CD4-positive, CD25-positive, alpha-beta regulatory T cell (primary cell): ENCODE measurements at places on chromosomes 3 and 15. TPM values are rescaled to one million over a fixed set of nuclear protein-coding genes. Genes with fewer than 3 reads are reported as not detected.

Gene TRIM71
- total RNA-seq = 0.47 TPM

DNA sequence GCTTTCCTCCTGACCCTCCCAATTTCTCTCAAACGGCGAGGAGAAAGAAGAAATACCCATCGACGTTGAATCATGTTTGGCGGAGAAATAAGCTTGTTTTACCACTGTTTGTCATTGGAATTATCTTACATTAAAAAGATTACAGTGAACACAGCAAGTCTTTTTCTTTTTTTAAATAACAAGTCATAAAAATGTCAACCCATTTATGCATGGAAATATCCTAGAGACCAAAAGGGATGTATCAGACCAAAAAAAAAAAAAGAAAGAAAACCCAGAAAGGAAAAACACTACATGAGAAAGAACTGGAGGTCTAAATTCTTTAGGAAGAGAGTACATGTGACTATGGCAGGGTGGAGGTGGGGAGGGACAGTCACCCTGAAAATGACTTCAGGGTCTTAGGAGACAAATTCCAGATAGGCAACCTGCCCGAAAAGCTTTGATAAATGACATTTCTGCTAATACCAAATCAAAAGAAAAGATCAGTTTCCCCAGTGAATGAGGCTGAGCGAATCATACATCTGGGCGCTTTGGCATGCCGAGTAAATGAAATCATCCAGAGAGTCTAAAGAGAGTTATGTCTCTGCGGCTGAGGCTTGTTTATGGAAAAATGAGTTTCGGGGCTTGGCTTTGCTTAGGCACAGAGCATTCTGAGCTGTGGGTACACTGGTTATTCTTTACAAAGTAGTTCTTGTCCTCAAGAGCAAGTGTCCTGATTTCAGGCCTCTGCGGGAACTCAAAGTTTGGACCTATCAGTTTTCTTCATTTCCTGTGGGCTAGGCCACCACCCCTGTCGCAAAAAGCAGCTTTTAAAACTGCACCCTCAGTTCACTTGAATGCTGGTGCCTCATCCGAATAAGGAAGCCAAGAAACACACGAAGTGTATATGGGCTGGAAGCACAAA is 110.1 kb upstream of the TGFBR2 start:
- no peak for DNase-seq

DNA sequence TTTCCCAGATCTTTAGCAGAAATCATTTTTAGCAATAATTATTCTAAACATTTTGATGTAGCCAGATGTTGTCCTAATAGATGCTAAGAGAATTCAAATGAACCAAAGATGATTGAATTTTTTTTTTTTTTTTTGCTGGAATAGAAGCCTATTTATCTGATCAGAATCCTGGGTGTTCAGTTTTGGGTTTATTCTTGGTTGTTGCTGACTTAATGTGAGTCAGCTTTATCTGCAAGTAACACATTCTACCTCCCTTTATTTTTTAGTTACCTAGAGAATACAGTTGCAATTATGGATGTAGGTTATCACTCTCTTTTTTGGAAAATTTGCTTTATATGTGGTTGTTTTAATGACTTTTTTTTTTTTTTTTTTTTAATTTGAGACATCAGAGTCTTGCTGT is 6.4 kb downstream of the CEP97 start:
- no peak for DNase-seq

GRCh38 chr3:39637807-39638206 is 170.3 kb downstream of the MOBP start:
- DNase-seq = no peak

DNA sequence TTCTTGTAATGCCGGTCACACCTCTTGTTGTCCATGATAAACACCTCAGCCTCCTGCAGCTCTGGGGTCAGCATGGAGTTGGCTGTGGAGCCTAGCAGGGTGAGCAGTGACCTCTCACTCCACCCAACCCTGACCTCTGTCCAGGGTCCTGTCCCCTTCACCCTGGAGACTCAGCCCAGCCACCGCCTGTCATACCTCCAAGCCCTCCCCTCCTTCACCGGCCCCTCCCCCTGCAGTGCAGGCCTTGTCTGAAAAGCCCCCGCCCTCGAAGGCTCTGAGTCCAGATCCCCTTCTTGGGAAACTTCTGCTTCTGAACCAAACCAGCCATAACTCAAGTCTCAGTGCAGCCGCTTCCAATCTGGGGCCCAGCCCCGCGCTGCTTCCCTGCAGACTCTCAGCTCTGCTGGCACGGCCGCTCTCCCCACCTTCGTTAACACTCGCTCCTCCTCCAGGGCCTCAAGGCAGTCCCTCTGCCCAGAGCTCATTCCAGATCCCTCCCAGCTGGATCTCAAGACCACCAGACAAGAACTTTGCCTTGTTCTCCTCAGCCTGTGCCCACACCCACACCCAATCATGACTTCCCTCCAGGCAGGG is 25.4 kb upstream of the PRSS50 start:
- no peak for DNase-seq
